Colonic mucosa (tissue), 4 donors: ENCODE measurements at places on chromosomes 1 and 21. TPM values are rescaled to one million over a fixed set of nuclear protein-coding genes. Genes with fewer than 3 reads are reported as not detected.

CACNA1S gene
- total RNA-seq = not detected

DIO1 gene
- total RNA-seq = 0.32 TPM

AUNIP gene
- total RNA-seq = 1.2 TPM

RIPPLY3 gene
- total RNA-seq = 0.21 TPM

MXRA8 gene
- 5.9 TPM for total RNA-seq

ICOSLG gene
- total RNA-seq = 4.0 TPM

FCAMR gene
- total RNA-seq = 0.56 TPM

FAM151A gene
- 0.66 TPM for total RNA-seq

TFF2 gene
- 2.5 TPM for total RNA-seq

KRTAP10-2 gene
- not detected for total RNA-seq

GBP1 gene
- 25.9 TPM for total RNA-seq

DYNLT4 gene
- 0.56 TPM for total RNA-seq

ITLN2 gene
- total RNA-seq = not detected

NPPA gene
- not detected for total RNA-seq

ERICH3 gene
- 0.16 TPM for total RNA-seq

SPATA17 gene
- total RNA-seq = 1.1 TPM

MAN1C1 gene
- total RNA-seq = 2.7 TPM

NT5C1A gene
- total RNA-seq = not detected

FCRL2 gene
- total RNA-seq = 0.40 TPM

FLG2 gene
- total RNA-seq = not detected

UBE2Q1 gene
- 74.1 TPM for total RNA-seq

MEGF6 gene
- 5.2 TPM for total RNA-seq

CATSPERE gene
- total RNA-seq = 0.27 TPM

MYBPHL gene
- not detected for total RNA-seq
